ENCODE measurements at places on chromosomes 1 and 21.
A peak's percentile ranks its signal among the peaks of the same experiment; 100 is the strongest.

DNA sequence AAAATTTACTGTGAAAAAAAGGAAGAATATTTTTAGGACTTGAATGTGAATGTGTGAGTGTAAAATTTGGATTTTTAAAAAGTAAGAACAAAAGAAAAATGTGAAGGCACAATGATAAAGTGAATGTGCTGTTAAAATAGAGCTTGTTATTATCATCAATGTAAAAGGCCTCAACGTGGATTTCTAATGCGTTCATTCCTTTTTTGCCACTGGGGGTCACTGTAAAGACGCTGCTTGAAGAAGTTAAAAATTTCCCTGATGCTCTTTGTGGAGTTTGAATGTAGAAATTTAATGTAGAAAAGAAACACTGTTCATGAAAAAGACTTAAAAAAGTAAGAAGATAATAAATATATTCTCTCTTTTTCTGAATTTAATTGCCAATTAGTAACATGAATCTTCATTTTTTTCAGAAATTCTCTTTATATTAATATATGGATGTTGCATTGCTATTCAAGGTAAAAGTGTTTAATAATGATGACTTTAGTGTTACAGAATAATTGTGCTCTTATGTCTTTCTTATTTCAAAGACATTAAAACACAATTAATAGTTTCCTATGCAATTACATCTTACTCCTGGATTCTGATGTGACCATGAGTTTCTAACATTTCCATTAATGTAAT lies 161.5 kb downstream of the DNM3 start:
- DNase-seq, result peak; percentile 14

DNA sequence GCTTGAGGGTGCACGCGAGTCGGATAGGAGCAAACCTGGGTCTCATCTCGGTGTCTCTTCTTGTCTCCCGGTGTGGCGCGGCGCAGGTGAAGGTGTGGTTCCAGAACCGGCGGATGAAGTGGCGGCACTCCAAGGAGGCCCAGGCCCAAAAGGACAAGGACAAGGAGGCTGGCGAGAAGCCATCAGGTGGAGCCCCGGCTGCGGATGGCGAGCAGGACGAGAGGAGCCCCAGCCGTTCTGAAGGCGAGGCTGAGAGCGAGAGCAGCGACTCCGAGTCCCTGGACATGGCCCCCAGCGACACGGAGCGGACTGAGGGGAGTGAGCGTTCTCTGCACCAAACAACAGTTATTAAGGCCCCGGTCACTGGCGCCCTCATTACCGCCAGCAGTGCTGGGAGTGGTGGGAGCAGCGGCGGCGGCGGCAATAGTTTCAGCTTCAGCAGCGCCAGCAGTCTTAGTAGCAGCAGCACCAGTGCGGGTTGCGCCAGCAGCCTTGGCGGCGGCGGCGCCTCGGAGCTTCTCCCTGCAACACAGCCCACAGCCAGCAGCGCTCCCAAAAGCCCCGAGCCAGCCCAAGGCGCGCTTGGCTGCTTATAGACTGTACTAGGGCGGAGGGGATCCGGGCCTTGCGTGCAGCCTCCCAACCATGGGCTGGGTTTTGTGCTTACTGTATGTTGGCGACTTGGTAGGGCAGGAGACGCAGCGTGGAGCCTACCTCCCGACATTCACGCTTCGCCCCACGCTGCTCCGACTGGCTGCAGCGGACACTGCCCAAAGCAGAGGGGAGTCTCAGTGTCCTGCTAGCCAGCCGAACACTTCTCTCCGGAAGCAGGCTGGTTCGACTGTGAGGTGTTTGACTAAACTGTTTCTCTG lies 5.1 kb downstream of the HLX start:
- peak; percentile 90 for DNase-seq

GRCh38 chr1:35668506-35668905 lies 27.2 kb upstream of the PSMB2 start:
- DNase-seq, result no peak

DNA sequence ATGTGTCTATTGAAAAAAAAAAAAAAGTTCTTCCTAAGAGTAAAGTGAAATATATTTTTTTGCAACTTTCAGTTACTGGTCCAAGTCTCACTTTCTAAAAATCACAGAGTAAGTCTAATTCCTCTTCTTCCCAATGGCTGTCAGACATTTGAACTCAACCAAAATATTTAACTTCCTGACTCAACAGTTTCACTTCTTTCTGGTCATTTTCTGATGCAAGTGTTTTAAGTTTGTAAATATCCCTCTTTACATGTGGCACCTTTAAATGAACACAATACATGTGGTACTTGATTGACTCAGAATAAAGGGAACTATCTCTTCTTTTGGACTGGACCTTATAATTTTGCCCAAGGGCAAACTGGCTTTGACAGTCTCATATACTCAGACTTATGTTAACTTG lies 76.7 kb downstream of the ASH1L start:
- DNase-seq, result no peak

- DNase-seq, result no peak
These were observed 838 bp upstream of the IBA57 start for GRCh38 chr1:228164561-228165371.

GRCh38 chr1:221217029-221217428 lies 337.8 kb downstream of the HLX start:
- DNase-seq, result no peak

DNA sequence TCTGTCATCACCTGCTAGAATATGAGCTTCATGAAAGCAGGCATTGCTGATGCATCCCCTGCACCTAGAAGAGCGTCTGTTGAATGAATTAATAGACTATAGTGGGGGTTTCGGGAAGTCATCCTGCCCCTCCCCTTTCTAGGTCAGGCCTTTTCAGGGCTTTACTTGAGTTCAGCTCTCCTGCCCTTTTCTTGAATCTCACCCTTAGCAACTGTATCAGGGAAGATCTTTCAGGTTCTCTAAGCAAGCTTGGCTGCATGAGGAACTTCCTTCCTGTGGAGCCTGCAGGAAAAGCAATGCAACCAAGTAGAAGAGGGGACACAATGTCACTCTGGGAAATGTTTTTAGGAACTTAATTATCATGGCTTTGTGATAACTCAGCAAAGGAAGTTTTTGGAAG lies 27.2 kb upstream of the KIAA0040 start:
- no peak for DNase-seq

GRCh38 chr1:157288006-157288405 lies 149.8 kb upstream of the ETV3 start:
- DNase-seq, result no peak

DNA sequence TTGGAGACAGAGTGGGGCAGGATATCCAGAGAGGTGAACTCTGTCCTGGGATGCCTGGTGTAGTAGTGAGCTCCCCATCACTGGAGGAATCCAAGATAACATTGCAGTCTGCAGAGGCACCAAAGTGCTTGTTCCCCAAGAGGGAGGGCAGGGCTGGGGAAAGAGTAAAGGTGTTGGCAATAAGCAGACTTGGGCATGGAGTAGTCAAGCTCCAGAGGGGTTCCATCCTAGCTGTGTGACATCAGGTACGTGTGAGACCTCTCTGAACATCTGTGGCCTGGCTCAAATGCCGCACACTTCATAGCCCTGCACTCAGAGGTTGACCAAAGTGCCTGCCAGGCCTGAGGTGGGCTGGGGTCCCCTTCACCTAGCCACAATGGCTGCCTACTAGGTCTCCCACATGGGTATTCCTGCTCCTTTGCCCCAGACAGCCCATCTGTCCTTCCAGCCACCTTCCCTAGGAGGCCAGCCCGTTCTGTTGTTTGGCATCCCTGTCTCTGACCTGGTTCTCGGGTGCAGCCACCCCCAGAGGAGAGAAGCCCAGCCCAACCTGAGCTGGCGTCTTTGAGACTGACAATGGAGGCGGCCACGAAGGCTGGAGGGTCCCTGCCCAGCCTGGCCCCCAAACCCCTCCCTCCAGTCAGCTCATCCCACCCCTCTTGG lies 2.8 kb upstream of the ARF1 start:
- DNase-seq, result no peak

DNA sequence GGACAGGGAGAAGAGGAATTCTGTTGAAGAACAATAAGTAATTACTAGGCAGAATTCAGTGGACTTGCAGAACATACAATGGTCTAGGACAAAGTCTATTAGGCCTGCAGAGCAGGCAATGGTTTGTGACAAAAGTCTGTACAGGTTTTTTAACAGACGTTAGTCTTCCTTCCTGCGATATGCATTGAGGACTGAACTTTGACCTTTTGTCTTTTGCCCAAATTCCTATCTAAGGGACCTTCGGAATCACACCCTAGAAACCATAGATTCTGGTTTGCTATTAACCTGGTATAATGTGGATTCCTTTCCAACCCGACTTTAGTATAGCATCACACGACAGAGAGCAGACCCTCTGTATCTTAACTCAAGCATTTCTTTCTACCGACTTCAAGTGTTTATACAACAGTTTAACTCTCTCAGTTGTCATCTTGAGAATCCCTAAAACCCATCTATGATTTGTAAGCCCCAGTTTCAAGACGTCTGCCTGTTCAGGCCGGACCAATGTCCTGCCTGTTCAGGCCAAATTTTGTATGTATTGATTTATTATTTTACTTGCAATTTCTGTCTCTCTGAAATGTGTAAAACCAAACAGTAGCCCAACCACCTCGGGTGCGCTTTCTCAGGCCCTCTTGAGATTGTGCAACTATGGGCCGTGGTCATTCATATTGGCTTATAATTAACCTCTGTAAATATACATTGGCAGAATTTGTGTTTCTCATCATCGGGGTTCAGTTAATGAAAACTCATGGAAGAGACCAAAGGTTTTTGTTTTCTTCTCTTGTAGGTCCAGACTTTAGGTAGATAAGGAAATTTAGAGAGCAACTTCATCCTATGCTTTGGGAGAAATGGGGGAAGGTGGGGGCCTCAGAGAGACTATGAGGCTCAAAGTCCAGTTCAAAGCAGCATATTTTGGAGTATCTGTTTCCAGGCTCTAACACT lies 76.9 kb upstream of the TNFSF18 start:
- no peak for DNase-seq

GRCh38 chr21:21114461-21114860 lies 116.3 kb downstream of the NCAM2 start:
- no peak for DNase-seq

DNA sequence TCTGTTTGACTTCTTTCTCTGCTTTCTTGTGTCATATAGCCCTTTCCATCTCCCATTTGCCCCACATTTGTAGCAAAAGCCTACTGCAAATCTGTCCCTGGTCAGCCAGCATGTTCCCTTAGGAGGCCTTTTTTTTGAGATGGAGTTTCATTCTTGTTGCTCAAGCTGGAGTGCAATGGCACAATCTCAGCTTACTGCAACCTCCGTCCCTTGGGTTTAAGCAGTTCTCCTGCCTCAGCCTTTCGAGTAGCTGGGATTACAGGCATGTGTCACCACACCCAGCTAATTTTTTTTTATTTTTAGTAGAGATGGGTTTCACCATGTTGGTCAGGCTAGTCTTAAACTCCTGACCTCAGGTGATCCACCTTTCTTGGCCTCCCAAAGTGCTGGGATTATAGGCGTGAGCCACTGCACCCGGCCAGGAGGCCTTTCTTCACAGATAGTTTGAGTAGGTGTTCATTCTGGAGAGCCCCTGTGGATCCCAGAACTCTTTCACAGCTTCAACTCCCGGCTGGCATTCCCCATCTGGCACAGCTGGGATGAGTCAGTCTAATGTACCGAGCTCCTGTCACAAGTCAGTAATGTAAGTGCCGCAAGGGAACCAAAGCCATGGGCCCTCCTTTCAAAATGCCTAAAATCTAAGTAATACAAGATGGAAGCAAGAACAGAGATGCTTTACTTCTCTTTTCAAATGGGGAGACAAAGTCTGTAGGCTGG lies 9.4 kb upstream of the NHLH1 start:
- DNase-seq, result no peak

GRCh38 chr1:111214884-111215283 lies 12.6 kb upstream of the CHI3L2 start:
- no peak for DNase-seq

- peak; percentile 0 for DNase-seq
These were observed 20.3 kb upstream of the ARF1 start for GRCh38 chr1:228062085-228062791.

DNA sequence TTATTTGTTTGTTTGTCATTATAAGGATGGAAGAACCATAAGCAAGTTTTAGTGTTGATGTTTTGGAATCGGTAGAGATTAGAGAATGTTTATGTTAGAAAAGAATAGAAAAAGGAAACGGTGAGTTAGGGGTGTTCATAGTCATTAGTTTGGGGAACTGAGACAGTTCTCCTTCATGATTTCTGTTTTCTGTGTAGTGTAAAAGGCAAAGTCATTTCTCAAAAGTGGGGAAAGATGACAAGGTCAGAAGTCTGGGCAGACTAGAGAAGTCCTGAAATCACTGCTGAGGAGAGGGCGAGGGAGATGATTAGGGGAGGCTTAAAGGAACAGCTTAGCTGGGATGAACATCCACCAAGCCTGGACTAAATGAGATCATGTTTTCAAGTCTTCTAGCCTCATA lies 498.9 kb downstream of the TTLL7 start:
- DNase-seq, result no peak

DNA sequence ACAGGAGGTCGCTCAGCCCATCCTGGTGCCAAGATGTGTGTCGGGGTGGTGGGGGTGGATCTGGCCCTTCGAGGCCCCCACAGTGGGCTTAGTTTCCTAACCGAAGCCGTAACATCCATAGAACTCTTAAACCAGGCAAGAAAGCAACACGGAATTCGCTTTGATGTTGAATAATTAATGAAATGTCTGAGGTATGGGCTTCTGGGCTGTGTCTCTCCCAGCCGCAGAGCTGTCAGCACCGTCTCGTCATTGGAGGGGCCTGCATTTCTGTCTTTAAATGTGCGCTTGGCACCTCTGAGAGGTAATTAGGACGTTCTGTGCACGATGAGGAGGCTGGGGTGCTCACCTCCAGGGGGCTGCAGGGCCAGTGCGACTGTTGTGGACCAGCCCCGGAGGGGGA lies 13.3 kb upstream of the PLCH2 start:
- DNase-seq, result no peak

- peak; percentile 58 for DNase-seq
These were observed 8.1 kb downstream of the CACNA1S start for GRCh38 chr1:201104141-201104540.

DNA sequence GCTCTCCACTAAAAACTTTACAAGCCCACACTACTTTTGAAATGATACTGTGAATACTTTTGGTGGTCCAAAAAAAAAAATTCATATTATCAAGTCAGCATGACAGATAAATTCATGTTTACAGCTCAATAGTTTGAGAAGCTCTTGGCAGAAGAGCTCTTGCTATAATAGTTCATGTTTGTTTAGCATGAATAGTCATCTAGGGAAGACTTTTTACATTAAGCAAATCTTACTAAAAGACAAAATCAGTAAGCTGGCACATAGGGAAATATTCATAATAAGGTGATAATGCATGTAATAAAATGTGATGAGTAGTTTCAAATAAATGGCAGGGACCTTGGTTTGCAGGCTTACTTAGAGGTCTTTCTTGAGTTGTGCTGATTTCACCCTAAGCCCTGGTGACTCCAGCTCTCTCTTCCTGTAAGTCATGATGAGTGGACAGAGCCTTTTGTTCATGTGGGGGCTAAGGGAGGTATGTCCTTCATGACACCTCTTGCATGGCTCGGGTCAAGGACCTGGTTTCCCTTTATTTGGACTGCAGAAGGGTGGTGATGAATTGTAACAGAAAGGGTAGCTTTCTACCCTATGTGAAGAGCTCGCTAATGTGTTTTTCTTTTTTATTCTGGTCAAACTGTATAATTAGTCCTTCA lies 166.7 kb downstream of the GABPA start:
- no peak for DNase-seq

GRCh38 chr1:107840725-107841124 lies 124.3 kb downstream of the VAV3 start:
- no peak for DNase-seq

All from ELF-1 (cell line).